ENCODE measurements at places on chromosomes 12 and 14.

GRCh38 chr14:32627545-32628298 is 298.6 kb downstream of the AKAP6 start:
- DNase-seq = no peak

DNA sequence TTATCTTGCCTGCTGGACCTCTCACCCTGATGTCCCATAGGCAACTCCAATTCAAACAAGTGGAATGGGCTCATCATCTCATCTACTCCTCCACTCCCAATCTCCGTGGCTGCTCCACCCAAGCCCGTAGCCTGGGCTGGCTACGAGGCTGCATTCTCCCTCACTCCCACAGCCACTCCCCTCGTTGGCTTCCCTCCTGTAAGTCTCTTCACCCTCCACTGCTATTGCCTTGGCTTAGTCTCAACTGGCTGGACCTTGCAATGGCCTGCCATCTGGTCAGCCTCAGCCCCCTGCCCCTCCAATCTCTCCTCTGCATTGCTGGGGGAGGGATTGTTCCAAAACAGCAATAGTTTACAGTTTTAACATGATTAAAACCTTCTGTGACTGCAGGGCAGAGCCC is 44.4 kb upstream of the PELI2 start:
- no peak for DNase-seq

DNA sequence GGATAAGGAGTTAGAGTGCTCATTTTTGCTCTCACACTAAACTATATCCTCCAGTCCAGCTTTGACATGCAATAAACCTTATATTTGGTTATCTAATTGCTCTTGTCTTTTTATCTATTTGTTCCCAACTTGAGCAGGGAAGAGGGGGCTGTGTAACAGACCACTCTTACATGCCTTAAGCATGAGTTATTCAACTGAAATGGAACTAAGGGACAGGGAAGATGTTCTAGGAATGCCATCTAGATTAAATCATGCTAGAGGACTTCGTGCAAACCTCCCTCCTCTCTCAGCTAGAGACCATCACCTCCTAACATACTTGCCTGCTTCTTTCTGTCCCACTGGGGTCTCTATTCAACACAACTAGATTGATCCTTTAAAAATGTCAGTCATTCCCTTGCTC is 20.6 kb downstream of the SPX start:
- DNase-seq = no peak

DNA sequence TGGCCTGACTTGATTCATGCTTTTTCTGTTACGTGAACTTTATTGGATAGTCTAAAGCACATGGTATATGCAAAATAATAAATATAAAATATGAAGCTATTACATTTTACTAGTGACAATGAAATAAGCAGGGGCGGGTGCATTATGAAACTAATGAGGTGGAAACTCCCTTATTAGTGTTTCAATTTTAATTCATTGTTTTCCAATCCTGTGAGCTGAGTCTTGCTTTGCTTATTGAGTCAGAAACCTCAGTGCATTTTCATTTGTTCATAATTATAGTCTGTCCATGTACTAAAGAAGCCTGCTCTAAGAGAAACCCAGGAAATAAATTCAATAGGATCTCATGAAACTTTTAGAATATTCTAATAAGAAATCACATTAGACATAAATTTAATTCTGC is 78.5 kb downstream of the CNTN1 start:
- DNase-seq = no peak

DNA sequence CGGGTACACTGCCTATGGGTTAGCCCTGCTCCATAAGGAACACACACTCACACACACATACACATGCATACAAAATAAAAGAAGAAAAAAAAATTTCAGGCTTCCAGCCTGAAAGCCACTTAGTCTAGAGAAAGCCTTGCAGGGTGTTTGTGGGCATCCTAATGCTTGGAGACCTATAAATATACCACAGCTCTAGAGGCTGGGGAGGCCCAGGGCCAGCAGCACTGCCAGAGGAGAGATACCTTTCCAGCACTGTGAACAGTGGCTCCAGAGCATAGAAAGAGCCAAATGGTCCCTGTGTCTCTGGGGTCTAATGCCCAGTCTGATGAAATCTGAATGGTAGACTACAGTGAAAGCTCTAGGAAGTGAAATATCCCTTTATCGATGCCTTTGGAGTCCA is 12.9 kb downstream of the FAM161B start:
- no peak for DNase-seq

- no peak for DNase-seq
Measured at GRCh38 chr12:23493672-23494071, 455.8 kb downstream of the SOX5 start.

DNA sequence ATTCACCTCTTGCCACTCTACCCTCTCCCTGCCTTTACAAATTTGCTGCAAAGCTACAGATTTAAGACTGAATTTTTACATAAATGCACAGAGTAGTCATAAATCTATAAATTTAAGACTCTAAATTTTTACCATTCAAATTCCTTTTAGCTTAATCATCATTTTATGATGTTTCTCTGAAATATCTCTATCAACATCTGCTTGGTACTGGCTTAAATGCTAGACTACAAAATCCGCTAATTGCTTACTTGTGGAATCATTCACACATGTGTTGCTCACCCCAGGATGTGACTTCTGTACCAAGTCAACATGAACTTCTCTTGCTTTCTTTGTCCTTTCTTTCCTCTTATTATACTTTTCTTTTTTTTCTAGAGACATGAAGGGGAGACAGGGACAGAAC is 109.2 kb downstream of the GALC start:
- DNase-seq = no peak

GRCh38 chr14:47332106-47332505 is 343.3 kb downstream of the MDGA2 start:
- DNase-seq = no peak

DNA sequence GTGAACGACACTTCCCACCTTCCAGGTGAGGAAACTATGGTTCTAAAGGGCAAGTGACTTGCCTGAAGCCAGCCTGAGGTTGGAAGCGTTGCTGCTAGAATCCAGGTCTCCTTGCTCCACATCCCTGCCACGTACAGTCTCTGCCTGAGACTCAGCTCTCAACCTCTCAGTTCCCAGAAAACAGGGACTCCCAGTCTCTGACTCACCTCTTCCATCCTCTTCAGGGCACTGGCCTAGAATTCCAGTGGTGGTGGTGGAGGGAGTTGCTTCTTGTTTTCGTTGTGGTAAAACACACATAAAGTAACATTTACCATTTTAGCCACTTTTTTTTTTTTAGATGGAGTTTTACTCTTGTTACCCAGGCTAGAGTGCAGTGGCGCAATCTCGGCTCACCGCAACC is 7.3 kb downstream of the GPR68 start:
- no peak for DNase-seq
